Bronchus fibroblast of lung (primary cell): ENCODE measurements at places on chromosomes 11 and 22. TPM values are rescaled to one million over a fixed set of nuclear protein-coding genes. Genes with fewer than 3 reads are reported as not detected.

The TUBA8 gene
- total RNA-seq: 0.50 and 0.59 TPM in 2 replicates

The TRIM51 gene
- not detected in 2 replicates for total RNA-seq

The TIRAP gene
- 3.5 and 3.7 TPM in 2 replicates for total RNA-seq

The CD3D gene
- not detected in 2 replicates for total RNA-seq

The YAP1 gene
- 98.7 and 112 TPM in 2 replicates for total RNA-seq
